Esophagus squamous epithelium (tissue), 5 donors: ENCODE measurements at places on chromosomes 3 and 15.

GRCh38 chr3:187567021-187567420 is 103.2 kb downstream of the SST start:
- no peak for DNase-seq

DNA sequence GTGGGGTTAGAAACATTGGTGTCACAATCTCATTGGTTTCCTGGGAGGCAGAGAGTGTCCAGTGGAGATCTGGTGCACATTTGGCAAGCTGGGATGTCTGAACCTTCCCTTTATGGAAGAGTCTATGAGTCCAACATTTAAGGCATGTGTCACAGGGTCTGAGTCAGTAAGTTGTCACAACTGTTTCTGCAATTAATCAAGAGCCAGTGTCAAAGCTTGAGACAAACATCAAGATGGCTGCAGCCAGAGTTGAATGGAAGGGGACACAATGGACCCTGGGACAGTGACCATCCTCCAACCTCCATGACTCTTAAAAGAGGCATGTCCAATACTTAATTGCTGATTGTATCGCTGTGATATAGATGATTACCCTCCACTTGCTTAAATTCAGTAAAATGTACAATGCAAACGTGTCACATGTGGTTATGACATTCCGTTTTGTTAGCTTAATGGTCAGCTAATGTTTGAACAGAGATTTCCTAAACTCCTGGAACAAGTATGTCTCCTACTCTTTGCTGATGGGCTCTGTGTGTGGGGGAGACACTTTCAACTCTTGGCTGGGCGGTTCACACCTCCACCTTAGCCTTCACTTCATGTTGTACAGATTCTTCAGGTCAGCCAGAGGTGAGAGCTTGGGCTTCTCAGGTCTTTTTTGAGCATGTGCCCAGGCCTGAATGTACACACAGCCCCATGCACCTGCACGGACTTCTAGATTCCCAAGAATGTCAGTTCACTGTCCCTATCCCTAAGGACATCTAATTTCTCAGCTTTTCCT is 79.9 kb upstream of the PRR23E start:
- DNase-seq, result no peak

GRCh38 chr3:85159376-85159775 is 200.6 kb downstream of the CADM2 start:
- DNase-seq, result no peak

GRCh38 chr3:5226783-5227182 is 39.3 kb downstream of the EDEM1 start:
- no peak for DNase-seq

- no peak for DNase-seq
These were observed 46.7 kb upstream of the OXTR start for GRCh38 chr3:8816106-8816505.

DNA sequence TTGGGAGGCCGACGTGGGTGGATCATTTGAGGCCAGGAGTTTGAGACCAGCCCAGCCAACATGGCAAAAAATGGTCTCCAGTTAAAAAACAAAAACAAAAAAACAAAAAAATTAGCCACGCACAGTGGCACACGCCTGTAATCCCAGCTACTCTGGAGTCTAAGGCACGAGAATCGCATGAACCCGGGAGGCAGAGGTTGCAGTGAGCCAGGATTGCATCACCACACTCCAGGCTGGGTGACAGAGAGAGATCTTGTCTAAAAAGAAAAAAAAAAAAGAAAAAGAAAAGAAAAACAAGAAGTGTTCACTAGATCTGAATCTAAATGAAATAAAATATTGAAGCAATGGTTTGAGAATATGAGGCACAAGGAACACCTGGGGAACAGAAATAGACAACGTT is 36.7 kb downstream of the SLC9A9 start:
- DNase-seq, result no peak

GRCh38 chr15:38320181-38320580 is 67.5 kb downstream of the SPRED1 start:
- DNase-seq, result no peak

DNA sequence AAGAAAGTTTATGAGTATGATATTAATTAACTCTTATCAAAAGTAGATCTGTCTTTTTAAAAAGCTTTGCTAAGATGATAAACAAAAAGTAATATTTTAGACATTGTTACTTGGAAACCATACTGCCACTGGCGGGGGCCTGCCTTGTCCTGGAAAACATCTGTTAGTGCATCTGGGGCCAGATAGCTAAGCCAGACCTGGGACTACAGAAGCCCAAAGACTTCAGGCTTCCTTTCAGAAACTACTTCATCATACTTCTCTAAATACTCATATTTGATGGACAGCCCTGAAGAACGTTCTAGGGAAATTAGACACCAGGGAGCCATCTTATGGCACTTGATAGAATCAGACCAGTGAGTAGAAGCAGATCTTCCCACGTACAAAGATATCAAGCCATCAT is 795.4 kb upstream of the SEMA6D start:
- DNase-seq, result no peak

- no peak for DNase-seq
These were observed 720 bp upstream of the TNIK start for GRCh38 chr3:171460725-171461524.

GRCh38 chr3:87161013-87161412 is 66.1 kb upstream of the CHMP2B start:
- DNase-seq, result no peak

- no peak for DNase-seq
These were observed 683.8 kb upstream of the NR2F2 start for GRCh38 chr15:95646484-95647273.

GRCh38 chr15:60212536-60212935 is 185.2 kb downstream of the ANXA2 start:
- DNase-seq, result no peak

- no peak for DNase-seq
These were observed 127.9 kb downstream of the DMXL2 start for GRCh38 chr15:51494411-51495314.

DNA sequence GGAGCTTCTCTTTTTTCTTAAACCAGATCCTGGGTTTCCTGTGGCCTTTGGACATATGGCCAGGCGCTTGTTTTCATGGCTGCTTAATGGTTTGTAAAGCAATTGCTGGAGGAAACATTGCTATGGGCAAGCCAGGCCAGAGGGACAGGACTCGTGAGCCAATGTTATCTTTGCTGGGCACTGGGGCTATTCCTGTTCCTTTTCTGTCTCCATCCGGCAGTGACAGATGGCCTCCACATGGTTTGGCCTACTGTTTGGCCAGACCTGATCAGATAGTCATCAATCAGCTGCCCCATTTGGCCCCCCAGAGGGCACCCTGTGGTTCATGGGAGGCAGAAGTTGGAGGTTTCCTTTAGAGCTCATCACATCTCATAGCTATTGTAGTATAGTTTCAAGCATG is 326.1 kb upstream of the ROPN1 start:
- DNase-seq, result no peak

DNA sequence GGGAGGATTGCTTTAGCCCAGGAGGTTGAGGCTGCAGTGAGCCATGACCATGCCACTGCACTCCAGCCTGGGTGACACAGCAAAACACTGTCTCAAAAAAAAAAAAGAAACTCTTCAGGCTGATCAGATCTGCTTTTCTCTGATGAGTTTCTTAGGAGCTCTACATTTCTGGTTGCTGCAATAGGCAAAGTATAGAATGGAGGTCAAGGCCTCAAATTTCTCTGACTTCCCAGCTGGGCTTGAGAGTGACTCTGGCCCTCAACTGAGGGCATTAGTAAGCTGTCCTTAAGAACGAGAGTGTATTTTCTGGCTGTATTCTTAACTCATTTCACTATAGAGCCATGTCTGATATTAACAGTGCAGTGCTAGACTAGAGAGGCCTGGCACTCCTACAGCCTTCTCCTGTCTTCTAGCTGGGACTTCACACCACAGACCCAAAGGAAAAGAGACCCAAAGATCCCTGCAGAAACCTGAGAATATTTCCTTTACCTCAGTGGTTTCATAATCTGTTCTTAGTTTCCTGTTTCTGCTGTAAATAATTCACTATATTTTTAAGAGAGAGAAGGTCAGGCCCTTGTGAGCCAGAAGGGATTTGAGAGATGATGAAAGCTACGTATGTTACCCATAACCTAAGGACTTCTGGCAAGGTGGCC is 2.0 kb upstream of the NR1I2 start:
- no peak for DNase-seq

- DNase-seq, result no peak
These were observed 3.1 kb downstream of the IFRD2 start for GRCh38 chr3:50289130-50289529.

DNA sequence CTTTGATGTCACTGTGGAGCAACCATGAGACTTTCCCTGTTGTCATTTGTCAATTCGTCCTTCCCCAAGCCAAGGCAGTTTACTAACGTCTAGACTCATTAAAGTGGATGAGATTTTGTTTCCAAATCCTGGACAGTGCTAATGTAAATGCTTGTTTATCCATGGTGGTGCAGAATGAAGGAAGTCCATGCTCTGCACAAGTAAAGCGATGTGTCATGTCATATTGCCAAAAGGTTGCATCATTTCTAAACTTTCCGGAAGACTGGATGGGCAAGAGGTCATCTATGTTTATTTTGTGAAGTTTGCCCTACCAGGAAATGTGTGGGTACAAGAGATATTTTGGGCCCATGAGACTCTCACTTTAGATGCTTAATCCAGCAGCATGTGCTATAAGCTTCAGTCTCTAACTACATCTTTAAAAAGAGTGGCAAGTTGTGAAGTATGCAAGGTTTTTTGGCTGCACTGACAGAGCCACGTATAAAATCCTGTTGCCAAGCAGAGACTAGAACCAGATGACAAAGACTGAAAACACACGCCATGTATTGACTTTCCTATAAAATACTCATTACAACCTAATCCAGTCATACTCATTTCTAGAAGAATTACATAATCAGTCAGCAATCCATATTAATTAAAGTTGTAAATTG is 72.1 kb upstream of the FNDC3B start:
- no peak for DNase-seq

DNA sequence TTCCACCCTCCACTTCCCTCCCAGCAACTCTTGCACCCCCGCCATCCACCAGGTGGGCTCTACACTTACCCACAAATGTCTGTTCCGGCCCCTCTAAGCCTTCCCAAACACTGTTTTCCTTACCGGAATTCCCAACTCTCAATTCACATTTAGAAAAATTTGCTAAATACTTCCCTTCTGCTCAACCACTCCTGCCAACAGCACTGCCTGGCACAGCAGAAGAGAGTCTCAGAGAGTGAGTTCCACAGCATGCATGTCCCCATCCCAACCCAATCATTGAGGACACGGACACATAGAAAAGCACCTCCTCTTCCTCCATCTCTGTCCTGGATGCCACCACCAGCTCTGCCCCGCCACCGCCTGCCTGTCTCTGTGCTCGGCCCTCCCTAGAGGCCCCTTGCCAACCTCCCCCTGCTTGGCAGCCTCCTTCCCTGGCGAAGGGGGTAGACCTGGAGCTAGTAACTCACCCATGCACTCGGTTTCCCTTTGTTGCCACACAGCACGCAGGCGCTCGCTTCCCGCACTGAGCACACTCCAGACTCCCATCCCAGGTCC is 66.2 kb upstream of the SLC6A1 start:
- DNase-seq, result no peak

GRCh38 chr15:63118854-63119253 is 2.8 kb upstream of the LACTB start:
- DNase-seq, result no peak

DNA sequence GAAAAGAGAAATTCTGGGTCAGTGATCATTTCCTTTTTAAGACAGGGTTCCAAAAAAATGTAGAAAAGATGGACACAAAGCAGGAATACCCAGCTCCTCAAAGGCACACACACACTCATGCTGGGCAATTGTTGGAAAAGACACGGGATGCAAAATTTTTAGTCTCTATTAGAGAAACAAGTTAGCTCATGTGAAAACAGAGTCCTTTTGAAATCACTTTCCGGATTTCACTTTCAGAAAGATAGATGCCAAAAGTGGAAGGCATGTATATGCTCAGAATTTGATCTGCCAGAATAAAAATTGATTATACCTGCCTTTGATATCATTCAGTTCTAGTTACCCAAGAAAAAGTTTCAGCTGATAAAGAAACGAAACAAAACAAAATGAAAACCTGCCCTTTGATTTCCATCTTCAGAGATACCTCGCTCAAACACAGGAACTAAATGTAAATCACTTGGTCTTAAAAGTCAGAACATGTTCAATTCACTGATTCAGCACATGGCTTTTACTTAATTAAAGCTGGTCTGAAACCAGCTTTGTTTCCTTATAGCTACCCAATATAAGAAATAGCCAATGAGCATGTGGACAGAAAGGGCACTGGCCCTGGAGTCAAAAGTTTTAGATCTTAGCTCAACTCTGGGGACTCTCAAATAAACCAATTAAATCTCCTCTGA is 52.8 kb downstream of the PLD1 start:
- no peak for DNase-seq

GRCh38 chr15:70412794-70413193 is 315.1 kb upstream of the TLE3 start:
- DNase-seq, result no peak

DNA sequence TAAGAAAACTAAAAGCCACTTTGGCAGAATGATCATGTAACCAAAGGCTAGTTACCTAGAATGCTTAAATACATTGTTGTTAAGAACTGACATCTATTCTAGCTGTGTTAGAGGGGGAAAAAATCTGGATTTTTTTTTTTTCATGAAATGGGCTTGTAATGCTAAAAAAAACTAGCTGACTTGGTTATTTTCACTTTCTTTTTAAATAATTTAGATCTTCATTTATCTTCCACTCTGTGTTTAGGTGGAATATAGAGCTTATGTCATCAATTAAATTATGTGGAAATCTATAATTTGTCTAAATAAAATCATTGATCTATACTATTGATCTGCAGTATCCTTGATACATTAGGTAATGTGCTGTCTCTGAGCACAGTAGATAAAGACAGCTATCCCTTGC is 217.4 kb downstream of the TCF12 start:
- DNase-seq, result no peak

GRCh38 chr15:92092289-92093105 is 239.0 kb downstream of the SLCO3A1 start:
- no peak for DNase-seq

DNA sequence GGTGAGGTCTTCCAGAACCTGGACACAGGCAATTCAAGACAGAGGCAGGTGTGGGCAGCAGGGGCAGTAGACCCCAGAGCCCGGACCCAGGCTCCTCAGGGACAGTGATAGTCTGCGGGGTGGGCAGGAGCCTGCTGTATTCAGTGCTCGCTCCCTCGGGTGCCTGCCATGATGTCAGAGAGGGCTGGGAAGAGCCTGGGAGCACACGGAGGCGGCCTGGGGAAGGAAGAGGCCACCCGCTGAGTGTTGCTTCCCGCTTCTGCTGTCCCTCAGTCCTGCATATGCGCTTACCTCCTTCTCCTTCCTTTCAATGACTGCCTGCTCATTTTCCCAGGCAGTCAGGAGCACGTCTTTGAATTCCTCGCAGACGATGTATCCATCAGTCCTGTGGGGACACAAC is 22.8 kb downstream of the TMEM43 start:
- DNase-seq, result no peak
